Nephron progenitor cell (in vitro differentiated cells): ENCODE measurements at places on chromosomes 16 and 17.
A peak's percentile ranks its signal among the peaks of the same experiment; 100 is the strongest.

DNA sequence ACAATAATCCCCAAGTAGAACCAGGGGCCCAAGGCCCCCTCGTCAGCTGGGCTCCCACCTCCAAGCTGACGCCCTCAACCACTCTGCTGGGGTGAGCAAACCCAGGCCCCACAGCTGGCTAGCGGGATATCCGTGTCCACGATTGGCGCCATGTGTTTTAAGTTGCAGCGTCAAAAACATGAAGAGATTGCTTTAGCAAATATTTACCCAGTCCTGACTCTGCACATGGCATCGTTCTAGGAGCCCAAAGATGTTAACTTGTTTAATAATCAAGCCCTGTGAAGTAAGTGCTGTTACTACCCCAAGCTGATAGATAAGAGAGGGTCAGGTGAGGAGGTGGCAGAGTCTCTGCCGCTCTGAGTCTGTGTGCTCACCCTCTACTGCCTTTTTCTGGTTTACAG is 344 bp upstream of the SEPTIN12 start:
- DNase-seq: no peak

- DNase-seq: no peak
Measured at GRCh38 chr16:81676066-81676882, 102.8 kb upstream of the PLCG2 start.

- peak; percentile 87 for DNase-seq
Measured at GRCh38 chr16:67013823-67014633, 14.9 kb upstream of the CBFB start.

GRCh38 chr16:83743241-83743640 is 64.5 kb upstream of the HSBP1 start:
- no peak for DNase-seq

GRCh38 chr17:63196772-63197335 is 230.8 kb downstream of the TANC2 start:
- DNase-seq: no peak

DNA sequence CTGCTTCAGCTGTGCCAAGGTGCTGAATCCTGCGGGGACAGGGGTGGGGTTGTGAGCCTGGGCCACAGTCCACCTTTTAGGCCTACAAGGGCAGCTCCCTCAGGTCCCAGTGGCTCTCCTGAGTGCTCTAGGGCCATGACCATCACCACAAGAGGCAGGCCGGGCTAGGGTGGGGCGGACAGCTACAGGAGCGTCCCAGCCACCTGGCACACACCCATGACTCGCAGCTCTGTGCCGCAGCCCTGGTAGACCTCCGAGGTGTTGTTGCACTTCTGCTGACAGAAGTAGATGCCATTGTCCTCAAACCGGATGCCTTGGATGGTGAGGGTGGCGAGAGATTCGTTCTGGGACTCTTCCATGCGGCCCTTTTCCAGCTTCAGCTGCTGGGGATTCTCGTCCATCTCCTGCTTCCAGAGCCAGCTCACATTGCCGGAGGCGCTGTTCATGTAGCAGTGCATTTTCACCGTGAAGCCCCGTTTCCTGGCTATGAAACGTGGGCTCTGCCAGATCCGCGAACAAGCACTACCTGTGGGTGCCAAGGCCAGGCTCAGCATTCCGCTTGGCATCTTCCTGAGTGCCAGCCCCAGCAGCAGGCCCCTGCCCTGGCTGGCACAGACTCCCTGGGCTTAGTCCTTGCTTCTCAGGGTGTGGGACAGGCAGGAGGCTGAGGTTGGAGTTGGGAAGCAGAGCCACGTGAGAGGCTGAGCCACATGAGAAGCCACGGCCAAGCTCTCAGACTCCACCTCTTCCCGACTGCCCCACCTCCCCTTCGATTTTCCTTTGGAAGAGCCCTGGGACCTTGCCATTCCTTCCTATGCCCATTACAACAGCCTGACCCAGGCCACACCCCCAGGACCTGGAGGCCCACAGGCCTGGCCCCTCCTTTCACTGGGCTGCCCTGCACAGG is 2.0 kb downstream of the CD79B start:
- no peak for DNase-seq

DNA sequence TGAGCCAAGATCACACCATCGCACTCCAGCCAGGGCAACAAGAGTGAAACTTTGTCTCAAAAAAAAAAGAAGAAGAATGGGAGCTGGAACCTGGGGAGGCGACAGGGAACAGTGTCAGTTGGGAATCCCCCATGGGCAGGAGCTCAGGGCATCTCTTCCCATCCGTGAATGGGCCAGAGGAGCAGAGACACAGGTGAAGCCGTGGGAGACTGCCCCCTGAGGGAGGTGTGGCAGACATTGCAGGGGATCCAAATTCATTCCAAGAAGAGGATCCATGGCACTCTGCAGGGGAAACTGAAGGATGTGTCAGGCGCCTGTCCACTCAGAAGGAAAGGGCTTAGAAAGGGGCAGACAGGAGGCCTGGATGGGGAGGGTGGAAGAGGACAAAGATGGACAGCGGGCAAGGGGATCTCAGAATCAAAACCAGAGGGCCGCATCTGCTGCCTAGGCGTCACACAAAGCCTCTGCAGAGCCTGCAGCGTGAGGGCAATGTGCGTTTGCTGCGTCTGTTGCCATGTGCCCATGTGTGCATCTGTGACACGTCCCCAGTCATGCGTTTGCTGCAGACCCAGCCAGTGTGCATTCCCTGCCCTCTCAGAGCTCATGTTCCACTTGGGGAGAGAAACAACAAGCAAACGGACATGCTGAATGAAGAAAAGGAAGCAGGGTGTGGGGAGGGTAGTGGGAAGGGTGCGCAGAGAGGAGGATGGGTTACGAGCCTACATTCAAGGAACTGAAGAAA is 30.6 kb upstream of the TNRC6C start:
- DNase-seq: no peak

GRCh38 chr17:18860161-18860972 is 2.4 kb downstream of the PRPSAP2 start:
- DNase-seq: no peak

GRCh38 chr16:87350681-87351319 is 32.8 kb downstream of the FBXO31 start:
- no peak for DNase-seq

DNA sequence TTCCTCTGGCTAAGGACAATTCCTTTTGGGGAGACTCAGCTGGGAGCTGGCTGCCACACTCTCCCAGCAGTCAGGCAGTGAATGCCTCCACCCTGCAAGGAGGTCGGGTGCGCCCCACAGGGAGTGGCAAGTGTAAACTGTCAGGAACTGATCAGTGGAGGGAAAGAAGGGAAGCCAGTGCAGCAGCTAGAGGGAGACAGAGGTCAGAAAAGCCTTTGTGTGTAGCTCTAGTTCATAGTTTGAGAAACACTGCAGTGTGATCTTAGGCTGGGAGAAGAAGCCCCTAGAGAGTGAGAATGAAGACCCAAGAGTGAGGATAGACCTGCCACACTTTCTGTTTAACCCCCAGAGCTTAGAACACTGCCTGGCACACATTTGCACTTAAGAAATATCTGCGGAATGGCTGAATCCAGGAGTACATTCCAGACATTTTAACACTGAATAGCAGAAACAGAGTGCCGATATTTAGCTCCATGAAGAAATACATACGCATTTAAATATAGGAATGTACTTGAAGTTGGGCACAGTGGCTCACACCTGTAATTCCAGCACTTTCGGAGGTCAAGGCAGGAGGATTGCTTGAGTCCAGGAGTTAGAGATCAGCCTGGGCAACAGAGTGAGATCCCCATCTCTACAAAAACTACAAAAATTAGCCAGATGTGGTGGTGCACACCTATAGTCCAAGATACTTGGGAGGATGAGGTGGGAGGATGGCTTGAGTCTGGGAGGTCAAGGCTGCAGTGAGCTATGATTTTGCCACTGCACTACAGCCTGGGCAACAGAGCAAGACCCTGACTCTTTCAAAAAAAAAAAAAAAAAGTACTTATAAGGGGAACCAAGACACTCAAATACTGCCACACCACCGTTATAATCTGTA is 11.1 kb upstream of the SLC5A11 start:
- DNase-seq: no peak

DNA sequence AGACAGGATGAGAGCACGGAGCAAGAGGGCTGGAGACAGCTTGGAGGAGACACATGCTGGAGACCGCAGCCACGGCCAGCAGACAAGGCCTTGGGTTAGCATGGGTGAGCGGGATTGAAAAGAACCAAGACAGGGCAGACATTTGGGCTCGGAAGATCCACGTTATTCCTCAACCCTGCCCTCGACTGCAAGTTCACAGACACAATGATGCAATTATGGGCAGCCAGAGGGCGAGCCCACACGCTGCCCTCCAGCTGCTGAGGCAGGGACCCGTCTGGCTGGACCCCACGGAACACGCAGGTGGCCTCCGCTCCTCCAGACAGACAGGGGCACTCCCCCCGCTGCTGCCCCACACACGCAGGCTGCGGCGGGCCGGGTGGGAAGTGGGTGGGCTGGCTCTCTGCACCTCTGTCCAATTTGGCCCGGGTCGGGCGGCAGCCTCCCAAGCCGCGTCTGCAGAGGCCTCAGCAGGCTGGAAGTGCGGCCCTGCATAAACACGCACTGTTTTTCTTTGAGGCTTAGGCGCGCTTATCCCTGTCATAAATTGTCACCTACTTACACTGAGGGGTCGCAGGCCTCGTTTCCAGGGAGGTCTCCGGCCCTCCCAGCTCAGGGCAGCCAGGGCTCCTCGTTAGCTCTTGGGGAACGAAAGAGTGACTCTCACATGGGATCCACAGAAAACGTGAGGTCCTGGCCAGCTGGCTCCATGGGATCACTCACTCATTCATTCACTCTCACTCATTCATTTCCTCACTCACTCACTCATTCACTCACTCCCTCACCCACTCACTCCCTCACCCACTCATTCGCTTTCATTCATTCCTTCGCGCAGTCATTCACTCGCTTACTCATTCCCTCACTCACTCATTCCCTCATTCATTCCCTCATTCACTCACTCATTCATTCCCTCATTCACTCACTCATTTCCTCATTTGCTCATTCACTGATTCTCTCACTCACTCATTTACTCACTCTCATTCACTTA is 303.9 kb downstream of the C16orf95 start:
- DNase-seq: peak; percentile 56

DNA sequence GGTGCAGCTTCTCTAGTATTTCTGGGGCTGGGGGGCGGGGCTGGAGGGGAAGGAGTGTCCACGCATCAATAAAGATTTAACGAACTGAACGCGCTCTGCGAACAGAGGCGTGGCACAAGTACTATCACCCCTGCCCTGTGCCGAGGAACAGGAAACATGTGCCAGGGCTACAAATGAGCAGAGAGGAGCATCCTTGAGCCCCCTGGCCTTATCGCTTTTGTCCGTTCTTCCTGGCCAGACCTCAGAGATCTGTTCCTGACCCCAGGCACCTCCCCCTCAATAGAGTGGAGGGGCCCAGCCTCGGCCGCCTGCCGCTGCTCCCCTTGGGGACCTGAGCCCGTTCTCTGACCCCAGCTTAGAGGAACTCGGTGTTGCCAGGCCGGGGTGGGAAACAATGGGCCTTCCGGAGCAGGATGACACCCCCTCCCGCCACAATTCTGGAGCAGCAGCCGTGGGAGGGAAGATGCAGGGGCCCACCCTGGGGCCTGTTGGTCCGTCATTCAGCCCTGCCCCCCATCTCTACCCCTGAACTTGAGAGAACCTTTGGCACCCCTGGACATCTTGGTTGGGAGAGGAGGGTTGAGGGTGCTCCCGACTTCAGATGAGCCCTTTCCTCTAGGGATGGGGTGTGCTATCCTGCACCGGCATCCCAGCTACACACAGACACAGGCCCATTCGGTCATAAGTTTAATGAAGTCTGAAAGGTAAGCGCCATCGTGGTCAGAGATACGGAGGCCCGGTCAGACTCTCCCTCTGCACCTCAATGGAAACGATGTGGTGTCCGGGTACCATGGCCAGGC is 1.1 kb downstream of the NAA38 start:
- peak; percentile 41 for DNase-seq
